ENCODE measurements at places on chromosomes 11 and 22.

- peak; percentile 41 for DNase-seq
These were observed 112.6 kb downstream of the ARL14EP start for GRCh38 chr11:30435488-30435887.

DNA sequence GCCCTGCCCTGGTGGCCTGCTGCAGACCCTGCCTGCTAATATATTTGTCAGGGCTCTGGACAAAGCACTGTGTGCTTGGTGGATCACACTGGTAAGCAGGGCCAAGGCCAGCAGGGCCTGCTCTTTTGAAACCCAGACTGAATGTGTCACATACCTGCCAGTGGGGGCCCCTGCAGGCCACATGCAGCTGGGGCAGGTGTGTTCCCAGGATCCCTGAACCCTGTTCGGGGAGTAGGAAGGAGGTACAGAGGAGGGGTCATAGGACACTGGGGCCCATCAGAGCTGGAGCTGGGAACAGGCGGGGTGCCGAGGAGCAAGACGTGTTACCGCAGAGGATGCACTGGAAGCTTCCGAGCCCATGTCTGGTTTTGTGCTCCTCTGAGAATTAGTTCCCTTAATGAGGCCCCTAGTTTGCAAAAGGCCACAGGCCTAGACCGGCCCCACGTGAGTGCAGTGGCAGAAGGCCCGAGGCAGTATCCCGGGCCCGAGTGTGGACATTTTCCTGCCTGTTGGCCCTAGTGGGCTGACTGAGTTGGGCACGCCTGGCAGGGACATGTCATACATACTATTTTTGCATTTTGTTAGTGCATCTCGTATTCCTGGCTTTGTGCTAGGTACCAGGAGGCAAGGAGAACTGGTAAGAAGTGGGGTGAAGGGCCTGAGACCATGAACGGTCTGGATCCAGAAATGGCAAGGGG lies 11.2 kb upstream of the ACR start:
- no peak for DNase-seq

- no peak for DNase-seq
These were observed 24.4 kb upstream of the PAMR1 start for GRCh38 chr11:35549787-35550186.

DNA sequence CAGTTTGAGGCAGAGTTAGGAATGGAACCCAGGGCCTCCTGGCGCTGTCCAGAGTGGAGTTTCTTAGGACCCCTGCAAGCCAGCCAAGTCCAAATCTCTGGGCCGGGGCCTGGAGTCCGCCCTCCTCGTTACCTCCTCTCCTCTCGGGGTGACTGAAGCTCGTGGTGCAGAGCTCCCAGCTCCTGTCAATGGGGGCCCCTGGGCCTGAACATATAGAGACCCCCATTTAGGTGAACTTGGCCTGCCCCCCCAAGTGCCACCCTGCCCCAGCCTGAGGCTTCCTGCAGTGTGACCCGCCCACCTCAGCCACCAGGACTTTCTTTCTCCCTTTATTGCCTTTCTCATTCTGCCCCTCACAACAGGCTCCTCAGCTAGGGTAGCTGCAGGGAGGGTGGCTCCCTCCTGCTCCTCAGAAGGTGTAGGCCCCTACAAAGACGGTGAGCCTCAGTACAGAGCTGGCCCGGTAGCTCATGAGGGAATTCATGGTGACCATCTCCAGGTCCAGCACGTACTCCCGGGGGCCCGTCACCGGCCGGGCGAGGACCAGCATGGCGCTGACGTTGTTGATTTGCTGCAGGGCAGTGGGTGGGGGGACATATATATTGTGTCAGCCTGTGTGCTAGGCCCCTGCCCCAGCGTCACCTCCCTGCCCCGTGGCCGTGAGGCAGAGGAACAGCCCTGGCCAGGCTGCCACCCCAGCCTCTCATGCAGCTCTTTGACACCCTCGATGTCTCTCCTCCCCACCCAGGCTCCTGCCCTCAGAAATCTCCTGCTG lies 5.9 kb downstream of the EFEMP2 start:
- no peak for DNase-seq

DNA sequence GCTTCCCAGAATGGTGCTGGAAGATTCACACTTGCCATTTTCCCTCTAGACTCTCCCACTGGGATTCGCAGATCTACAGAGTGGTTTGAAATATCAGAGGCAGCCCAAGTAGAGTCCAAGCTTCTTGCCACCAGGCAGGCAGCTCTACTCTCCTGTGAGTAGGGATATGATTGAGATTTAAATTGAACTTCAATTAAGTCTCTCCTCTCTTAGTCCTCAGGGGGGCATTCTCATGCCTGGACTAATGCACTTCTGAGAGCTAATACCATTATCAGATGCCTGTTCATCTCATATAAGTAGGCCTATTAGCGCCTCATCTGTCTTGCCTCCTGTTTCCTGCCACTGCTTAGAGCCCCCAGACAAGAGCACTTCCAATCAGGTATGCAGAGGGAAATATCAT lies 25.5 kb upstream of the AMPD3 start:
- no peak for DNase-seq

- DNase-seq, result no peak
These were observed 14.4 kb downstream of the CABIN1 start for GRCh38 chr22:24025475-24025874.

- DNase-seq, result peak; percentile 66
These were observed 30.6 kb downstream of the KIRREL3 start for GRCh38 chr11:126969865-126970479.

- peak; percentile 92 for DNase-seq
These were observed 15.8 kb downstream of the DGKZ start for GRCh38 chr11:46363031-46363407.

DNA sequence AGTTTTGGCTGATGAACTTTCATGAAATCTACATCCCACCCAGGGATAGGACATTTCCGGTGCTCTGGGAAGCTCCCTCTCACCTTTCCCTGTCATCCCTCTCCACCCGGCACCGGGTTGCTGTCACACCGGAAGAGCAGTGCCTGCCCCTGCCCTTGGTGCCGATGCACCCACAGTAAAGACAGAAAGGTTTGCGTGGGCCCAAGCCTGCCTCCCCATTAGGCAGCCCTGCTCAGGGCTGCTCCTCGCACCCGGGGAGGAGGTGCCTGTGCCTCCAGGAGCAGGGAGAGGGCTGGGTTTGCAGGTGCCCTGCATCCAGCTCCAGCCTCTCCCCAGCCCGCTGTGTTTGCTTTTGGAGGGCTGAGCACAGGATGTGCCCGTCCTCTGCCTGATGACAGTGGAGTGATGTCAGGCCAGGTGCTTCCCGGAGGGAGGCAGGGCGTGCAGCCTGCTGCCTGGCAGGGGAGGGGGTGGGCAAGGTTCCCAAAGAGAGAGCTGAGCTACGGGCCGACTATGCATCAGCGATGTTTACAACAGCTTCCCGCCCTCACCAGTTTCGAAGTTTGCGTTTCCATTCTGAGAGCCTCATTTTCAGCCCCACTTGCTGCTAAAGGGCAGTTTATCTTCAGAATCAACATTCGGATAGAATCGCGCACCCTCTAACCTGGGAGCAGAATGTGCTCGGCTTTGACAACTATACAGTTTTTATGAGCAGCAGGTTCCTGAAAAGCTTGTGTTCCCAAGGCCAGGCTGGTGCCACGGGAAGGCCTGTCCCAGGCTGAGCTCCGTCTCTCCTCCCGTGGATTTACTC lies 83.2 kb upstream of the CLDN5 start:
- DNase-seq, result peak; percentile 52

- no peak for DNase-seq
These were observed 762 bp upstream of the TBC1D22A start for GRCh38 chr22:46761539-46762237.

DNA sequence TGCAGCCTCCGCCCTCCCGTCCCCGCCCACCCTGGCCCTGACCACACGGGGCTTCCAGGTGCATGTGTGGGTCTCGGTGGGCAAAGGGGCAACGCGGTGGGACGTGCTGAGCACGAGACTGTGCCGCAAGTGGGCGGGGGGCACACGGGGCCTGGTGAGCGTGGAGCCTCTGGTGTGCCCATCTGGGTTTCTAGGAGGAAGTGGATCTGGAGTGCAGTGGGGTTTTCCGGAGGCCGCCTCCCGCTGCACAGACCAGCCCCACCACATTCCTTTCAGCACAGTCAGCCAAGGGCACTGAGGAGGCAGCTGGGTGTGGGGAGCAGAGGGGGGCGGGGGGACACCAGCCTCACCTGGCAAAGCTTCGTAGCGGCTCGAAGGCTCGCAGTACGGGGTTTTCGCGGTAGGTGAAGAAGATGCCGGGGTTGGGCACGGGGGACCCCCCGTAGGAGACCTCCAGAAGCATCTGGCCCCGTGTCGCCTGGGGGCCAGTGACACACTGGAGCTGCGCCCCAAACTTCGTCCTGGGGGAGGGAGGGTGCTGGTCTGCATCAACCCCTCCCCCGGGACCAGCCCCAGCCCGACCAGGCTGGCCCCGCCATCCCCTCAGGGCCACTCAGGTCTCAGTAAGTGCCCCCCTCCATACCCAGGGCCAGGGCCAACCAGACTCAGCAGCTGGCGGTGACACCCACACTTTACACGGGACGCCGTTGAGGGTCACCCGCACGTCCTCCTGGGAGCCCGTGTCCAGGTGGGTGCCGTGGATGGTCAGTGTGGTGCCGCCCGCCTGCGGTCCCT lies 12.4 kb upstream of the MAPK11 start:
- DNase-seq, result peak; percentile 89

- no peak for DNase-seq
These were observed 15.1 kb downstream of the PITPNB start for GRCh38 chr22:27903805-27904473.

DNA sequence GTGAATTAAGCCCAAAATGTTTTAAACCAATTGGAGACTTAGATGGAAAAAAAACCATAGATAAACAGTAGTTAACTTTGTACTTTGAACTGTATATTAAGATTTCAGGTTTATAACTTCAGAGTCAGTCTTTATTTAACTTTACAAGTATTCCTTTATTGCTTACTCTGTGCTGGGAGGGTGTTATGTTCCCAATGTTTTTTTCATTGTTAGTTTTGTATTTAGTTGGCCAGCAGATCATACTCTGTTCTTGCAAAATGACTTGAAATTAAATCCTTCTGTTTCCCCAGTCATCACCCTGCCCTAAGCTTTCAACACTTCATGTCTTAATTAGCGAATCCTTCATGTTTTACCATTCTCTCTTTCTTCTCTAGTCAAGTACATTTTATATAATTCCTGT lies 25.3 kb downstream of the SIK2 start:
- DNase-seq, result peak; percentile 23

DNA sequence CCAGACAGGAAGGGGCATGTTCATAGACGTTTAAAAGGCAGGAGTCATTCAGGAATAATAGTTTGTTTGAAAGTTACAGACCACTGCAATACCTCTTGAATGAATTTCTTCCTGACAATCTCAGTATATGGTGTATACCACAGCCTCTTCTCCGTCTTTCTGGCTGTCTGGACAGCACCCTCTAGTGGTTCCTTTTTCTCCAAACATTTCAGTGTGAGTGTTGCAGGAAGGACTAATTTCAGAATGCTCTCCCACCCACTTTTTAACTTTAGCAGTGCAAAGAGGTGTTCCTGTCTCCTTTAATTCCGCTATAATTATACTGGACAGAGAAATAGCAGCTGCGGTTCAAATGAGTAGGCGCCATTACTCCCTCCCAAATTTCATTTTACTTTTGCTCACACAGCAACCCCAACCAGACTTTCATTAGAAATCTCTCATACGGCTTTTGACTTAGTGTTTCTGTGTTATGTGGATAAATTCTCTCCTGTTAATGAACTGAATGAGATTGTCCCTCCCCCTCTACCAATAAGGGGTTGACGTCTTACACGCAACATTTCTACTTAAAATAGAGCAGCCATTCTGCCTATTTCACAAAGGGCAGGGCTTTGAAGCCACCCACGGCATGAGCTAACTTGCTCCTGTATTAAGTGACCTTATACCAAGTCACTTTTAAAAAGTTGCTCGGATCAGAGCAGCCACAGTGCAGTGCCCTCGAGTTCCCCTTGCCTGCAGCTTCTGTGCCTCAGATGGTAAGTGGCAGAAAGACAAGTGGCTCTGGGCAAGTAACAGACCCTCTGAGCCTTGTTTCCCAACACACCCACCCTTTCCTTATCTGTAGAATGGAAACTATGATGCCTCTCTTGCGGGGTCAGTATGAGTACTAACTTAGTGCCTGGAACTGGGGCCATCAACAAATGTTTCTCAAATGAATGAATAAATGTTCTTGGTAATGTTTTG lies 368.6 kb downstream of the OPCML start:
- DNase-seq, result peak; percentile 72

DNA sequence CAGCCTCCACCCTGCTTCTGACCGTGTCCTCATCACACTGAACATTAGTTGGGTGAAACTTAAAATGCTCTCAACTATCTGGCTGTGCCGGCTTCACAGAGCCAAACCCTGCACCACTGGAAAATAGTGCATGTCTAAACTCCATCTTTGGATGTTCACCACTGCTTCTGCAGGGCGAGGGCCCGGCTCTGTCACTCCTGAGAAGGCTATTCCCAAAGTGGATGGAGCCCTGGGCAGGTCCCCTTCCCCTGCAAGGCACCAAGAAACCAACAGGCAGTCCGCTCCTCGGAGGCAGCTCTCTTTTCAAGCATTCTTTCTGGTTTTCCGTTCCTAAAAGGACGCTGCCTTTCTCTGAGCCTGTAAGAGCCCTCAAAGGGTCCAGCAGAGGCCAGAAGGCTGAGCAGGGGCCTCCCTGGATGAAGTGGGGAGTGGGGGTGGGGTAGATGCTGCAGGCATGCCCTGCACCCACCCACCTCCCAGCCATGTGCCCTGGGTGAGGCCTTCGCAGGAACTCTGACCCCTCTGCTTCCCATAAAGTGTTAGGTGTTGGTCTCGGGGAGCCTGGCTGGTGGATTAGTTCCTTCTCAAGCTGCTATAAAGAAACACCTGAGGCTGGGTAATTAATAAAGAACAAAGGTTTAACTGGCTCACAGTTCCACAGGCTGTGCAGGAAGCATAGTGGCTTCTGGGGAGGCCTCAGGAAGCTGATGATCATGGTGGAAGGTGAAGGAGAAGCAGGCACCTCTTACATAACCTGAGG lies 23.3 kb downstream of the LINC01488 start:
- no peak for DNase-seq

GRCh38 chr22:46162771-46163556 lies 12.6 kb downstream of the PPARA start:
- DNase-seq, result peak; percentile 29

- no peak for DNase-seq
These were observed 68.3 kb downstream of the ST3GAL4 start for GRCh38 chr11:126423743-126424142.

DNA sequence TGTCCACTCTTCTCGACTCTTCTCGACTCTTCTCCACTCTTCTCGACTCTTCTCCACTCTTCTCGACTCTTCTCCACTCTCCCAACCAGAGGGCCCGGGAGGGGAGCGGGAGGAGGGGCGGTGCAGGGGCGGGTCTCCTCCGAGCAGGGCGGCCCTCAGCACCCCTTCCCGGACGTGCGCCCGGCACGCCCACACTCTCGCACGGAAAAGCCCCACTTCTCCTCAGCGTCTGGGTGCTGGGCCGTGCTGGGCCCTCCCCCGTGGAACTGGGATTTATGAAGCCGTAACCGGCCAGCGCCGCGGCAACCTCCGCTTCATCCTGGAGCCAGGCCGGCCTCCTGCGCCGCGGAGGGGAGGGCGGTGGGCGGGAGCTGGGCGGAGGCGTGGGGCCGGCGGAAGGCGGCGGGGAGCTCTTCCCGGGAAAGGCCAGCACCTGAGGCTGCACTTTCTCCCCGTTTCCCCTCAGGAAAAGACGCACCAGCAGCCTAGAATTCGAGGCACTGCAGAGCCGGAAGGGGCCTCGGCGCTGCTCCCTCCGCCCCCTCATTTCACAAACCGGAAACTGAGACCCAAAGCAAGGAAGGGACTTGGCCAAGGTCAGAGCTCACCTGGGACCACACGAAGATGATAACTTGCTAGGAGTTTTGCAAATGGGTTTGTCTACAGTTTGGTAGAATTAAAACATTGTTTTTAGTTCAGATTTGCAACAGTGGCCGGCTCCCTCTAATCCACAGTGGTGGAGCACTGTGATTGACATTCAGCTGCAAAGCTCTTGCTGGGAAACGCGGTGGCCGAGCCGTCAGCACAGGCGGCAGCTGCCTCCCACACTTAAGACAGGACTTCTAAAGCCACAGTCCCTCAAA lies 31.6 kb upstream of the JAM3 start:
- peak; percentile 52 for DNase-seq

All from HT-29 (cell line).